Activated CD4-positive, alpha-beta T cell treated with anti-CD3 and anti-CD28 coated beads for 48 hours (primary cell): ENCODE measurements at places on chromosomes 6 and 20.

- DNase-seq = peak; percentile 68
Measured at GRCh38 chr20:57620274-57620990, at the start of gene ZBP1. Gene ZBP1 (minus strand): TSS chr20:57620426. CDS start chr20:57620295, 131 bp downstream.

DNA sequence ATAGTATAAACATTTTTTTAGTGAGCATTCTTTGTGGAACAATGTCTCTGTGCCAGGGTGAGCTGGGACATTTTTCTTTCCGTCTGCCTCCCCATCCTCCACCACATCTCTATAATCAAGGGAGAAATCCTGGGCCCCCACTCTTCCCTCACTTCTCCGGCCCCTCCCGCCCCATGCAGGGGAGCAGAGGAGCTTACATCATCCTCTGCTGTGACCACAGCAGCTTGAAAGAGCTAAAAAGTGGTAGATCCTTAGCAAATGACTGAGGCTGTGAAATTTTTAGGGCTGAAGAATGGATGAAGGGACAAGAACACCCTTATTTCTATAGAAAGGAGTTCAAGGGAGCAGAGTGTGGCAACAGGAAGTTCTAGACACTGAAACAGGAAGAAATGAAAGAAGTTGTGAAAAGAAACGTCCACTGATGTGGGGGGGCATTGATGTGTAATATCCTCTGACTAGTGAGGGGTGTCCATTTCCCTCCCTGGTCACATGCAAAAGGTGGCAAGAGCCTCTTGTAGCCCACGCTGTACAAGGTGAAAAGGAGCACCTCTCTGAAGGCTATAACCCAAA is 380.3 kb upstream of the JARID2 start:
- DNase-seq = no peak

- no peak for DNase-seq
Measured at GRCh38 chr20:57705127-57705899, 4.5 kb downstream of the PMEPA1 start.

GRCh38 chr20:19926591-19926990 is 90.6 kb upstream of the NAA20 start:
- no peak for DNase-seq

GRCh38 chr6:3894590-3895311 is 45.6 kb downstream of the FAM50B start:
- no peak for DNase-seq

- DNase-seq = no peak
Measured at GRCh38 chr6:169222126-169222525, 31.5 kb downstream of the THBS2 start.

- no peak for DNase-seq
Measured at GRCh38 chr6:88361298-88361697, 195.2 kb upstream of the CNR1 start.

- DNase-seq = no peak
Measured at GRCh38 chr20:24382331-24382730, 87.1 kb upstream of the SYNDIG1 start.

GRCh38 chr6:161319231-161319630 is 45.4 kb upstream of the AGPAT4 start:
- no peak for DNase-seq

DNA sequence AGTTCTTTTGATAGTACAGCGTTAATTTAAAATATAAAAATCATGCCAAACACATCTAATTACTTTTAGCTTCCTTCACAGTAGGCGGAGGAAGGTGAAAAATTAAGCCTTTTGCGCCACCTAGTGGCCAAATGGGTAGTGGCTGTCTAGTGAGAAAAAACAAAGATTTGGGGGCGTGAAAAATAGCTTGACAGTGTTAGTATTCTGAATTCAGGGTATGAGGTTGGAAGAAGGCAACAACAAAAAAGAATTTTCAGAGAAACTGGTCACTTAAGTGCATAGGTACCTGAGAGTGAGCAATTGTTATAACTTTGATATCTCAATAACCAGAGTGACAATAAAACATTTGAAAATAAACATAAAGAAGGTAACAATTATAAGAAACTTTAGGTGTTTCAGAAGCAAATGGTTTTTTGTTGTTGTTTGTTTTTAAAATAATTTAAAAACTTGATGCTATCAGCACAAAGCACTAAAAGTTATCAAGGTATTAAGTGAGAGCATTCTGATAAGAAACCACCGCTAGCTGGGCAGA is 14.3 kb downstream of the PSMB9 start:
- DNase-seq = peak; percentile 92

- no peak for DNase-seq
Measured at GRCh38 chr6:116189472-116189871, 63.5 kb upstream of the COL10A1 start.

- DNase-seq = no peak
Measured at GRCh38 chr6:35145757-35146156, 4.6 kb upstream of the TCP11 start.

DNA sequence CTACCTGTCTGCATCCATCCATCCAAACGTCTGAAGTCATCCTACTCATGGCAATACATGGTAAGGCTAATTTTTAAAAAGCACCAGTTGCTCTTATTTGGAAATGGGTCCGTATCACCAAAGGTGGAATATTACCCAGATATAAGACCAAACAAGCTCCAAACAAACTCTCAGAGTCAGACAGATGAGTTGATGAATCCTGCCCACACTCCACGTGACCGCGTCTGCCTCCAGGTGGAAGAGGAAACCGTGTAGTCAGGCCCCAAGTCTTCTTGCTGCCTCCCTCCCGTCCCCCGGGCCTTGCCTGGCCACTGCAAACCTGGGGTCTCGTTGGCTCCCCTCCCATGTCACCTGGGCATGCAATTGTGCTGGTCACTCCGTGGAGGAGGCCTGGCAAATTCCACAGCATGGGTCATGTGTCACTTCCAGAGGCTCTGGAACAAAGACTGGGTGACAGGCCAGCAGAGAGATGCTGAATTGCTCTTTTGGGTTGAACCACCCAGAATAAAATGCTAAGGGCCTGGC is 31.8 kb downstream of the CTCFL start:
- DNase-seq = no peak

DNA sequence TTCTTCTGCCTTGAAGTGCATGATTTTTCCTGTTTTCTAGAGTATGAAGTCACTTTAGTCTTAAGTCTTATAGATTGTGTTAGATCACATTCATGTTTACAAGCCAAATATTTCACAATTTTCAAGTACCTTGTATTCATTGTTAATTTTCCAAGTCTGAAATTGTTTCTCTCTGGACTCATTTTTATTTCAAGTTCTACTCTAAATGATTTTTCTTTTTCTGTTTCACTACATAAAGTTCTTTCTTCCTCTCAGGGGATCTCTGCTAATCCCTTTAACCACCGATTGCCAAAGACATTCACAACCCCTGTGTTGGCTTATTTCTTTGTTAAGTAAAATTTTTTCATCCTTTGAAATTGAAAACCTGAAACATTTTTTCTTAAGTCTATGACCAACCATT is 805.7 kb downstream of the KIF16B start:
- DNase-seq = no peak

GRCh38 chr6:151702851-151703658 is 104.4 kb upstream of the ESR1 start:
- no peak for DNase-seq

DNA sequence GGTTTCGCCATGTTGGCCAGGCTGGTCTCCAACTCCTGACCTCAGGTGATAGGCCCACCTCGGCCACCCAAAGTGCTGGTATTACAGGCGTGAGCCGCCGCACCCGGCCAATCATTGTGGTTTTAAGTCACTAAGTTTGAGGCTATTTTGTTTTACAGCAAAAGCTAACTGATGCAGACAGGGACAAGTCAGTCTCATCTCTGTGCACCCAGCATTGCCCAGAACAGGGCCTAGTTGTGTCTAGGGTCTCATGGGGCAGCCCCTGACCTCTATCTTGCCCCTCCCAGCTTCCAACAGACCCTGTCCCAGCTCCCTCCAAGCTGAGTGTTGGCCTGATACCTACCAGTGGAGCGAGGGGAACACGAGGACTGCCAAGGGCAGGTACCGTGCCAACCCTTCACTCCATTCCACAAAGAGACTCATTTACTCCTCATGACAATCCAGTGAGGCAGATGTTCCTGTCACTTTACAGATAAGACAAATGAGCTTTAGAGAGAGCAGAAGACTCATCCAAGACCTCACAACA is 8.9 kb upstream of the RBCK1 start:
- DNase-seq = no peak
